Activated CD8-positive, alpha-beta memory T cell treated with anti-CD3 and anti-CD28 coated beads for 4 hours (primary cell): ENCODE measurements at places on chromosomes 12 and 14.

DNA sequence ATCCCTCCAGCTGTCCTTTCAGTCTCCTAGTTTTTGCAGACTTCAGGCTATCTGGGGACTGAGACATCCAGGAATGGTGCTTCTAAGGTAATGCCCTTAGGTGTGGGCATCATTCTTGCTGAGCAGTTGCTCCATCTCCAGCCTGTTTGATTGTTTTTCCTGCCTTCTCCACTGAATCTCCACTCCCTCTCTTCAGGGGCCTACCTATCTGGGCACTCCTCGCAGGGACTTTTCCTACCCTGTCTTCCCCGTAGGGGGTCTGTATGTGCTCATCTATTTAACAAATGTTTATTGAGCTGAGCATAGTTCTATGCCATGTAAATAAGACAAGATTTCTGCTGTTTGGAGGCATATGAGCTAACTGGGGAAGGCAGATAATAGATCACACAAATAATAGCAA lies 2.5 kb downstream of the FITM1 start:
- no peak for DNase-seq

GRCh38 chr12:89578499-89578898 lies 52.7 kb upstream of the POC1B start:
- no peak for DNase-seq

DNA sequence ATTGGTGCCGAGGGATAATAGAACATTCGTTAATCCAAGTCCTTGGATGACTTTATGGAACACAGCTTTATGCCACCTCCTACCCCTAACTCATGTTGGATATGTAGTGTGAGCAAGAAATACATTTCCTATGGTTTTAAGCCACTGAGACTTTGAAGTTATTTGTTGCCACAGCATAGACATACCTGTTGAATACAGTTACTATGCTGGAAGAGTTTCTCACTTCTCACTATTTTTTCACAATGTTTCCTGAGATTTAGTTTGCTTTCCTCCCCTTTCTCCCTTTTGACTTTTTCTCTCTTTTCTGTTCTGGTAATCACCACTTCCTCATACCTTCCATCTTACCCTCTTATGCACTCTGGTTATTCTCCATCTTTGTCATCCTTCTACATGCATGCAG lies 7.5 kb upstream of the CLEC4E start:
- DNase-seq, result no peak

GRCh38 chr14:95225251-95225887 lies 68.0 kb upstream of the DICER1 start:
- no peak for DNase-seq

DNA sequence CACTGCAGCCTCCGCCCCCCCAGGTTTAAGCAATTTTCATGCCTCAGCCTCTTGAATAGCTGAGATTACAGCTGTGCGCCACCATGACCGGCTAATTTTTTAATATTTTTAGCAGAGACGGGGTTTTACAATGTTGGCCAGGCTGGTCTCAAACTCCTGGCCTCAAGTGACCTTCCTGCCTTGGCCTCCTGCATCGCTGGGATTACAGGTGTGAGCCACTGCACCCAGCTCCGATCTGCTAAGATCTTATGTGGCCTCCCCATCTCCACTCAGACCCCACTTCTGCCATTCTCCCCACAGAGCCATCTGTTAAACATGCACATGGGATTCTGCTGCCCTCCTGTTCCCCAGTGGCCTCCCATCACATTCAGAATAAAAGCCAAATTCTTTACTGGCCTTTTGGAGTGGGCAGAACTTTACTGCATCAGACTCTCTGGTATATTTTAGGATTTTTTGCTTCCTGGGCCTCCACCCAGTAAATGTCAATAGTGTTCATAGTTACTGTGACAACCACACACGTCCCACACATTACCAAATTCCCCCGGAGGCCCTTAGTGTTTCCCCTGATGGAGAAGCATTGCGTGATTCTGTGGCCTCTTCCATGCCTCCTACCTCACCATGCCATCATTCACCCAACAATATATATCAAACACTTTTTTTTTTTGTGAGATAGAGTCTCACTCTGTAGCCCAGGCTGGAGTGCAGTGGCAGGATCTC lies 96.3 kb downstream of the PTPN11 start:
- no peak for DNase-seq

GRCh38 chr12:53971129-53971528 lies 1.8 kb upstream of the HOXC11 start:
- no peak for DNase-seq

DNA sequence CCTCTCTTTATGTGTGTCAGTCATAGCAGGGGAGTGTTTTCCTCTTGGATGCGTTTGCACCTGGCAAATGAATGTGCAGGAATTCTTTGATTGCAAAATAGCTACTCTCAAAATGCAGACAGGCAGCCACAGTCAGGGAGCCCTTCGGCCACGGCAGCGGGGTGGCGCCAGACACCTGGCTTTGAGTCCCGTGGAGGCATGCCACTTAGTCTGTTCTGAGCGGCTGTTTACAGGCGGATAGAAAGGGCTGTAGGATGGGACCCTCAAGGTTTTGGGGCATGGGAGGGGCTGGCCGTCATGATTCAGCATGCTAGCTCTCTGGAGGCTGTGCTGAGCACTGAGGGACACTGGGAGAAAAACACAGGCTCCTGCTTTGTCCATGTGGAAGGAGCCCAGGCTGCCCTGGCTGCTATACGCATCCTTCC lies 117.1 kb downstream of the SLC25A47 start:
- peak; percentile 6 for DNase-seq

- no peak for DNase-seq
Observed at GRCh38 chr12:115396567-115396966, 712.6 kb upstream of the TBX3 start.

GRCh38 chr14:105627701-105628100 lies 101.3 kb downstream of the TMEM121 start:
- no peak for DNase-seq

- DNase-seq, result no peak
Observed at GRCh38 chr12:80413462-80413861, 30.6 kb upstream of the PTPRQ start.

- peak; percentile 62 for DNase-seq
Observed at GRCh38 chr14:75050852-75051555, at the start of gene MLH3. TSS of gene MLH3 (minus strand) at chr14:75051467. CDS start at chr14:75049655, 1,812 bp downstream.

DNA sequence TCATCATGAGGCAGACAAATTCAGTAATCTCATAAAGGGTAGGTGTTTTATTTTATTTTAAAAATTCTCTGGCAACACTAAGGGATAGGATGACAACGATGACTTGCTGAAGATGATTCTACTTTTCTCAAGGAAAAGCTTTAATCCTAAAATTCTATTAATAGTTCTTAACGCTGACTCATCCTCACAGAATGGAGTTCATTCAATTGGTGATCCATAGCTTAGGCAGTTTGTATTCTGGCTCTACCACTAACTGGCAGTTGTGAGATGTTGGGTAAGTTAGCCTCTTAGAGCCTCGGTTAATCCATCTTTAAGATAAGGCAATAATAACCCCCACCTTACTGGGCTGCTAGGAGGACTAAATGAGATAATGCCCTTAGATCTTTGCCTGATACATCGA lies 116.3 kb downstream of the RTN1 start:
- no peak for DNase-seq
